ENCODE measurements at places on chromosomes 7 and 10.

DNA sequence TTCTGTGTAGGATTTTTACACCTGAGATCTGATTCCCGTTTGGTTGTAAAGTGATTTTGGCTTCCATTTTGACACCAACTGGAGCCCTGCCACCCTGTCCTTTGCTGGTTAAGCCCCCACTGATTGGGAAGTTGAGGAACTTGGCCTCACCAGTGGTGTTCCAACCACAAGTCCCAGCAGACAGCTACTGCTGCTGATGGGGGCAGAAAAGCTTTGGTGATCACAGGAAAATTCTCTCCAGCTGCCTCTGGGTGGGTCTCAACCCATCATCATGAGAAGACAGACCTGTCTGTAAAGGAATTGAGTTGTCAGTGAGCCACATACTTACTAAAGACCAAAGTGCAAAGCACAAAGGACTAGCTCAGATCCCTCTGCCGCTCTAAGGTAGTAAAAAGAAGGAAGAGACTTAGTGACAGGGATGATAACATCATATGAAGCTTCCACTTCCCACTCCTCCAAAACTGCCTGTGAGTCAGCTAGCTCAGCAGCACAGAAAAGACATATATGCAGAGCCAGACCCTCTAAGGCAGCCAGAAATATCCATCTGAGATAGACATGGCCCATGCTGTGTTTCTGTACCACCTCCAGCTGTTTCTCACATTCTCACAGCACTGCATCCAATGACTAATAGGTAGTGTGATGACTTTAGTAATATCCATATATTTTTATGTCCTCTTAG lies 22.4 kb upstream of the LRRC17 start:
- no peak for DNase-seq

DNA sequence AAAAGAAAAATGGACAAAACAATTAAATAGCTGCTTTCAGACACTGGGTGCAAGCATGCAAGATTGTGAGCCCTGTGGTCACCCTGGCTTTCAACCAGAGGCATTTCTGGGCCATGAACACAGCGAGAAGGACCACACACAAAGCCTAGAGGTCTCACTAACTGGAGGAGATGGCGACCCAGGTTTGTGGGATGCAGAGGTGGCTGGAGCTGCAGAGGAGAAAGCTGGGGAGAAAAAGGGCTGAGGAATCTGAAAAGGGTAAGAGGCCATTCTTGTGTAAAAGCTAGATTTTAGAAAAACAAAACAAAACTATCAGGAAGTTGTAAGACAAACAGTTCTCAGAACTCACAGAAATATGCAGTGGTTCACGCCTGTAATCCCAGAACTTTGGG lies 30.1 kb upstream of the PTPRN2 start:
- no peak for DNase-seq

DNA sequence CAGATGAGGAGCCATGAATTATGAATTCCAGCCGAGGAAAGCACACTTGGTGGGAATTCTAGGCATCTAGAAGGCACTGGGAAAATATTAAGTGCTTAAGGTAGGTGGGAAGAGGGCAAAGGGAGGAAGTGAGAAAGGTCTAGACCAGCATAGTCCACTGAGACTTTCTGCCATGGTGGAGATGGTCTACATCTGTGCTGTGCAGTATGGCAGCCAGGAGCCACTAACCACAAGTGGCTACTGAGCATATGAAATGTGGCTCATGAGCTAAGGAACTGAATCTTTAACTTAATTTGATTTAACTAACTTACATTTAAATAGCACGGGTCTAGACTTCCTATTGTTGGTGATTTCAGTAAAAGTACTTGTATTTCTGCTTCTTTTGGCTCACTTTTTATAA lies 82.5 kb upstream of the SEM1 start:
- DNase-seq = no peak

DNA sequence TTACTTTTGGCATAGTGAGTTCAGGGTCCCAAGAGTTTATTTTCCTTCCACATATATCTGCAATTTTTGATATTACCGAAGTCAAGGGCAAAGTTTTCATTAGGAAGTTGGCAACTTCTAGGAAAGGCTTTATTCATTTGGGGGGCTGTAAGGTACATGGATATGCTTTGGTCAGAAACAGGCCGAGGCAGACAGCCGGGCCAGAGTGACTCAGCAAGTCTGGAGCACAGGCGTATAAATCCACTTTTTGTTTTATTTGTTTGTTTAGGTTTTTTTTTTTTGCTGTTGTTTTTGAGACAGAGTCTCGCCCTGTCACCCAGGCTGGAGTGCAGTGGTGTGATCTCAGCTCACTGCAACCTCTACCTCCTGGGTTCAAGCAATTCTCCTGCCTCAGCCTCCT lies 3.7 kb downstream of the ZNF680 start:
- DNase-seq = no peak

DNA sequence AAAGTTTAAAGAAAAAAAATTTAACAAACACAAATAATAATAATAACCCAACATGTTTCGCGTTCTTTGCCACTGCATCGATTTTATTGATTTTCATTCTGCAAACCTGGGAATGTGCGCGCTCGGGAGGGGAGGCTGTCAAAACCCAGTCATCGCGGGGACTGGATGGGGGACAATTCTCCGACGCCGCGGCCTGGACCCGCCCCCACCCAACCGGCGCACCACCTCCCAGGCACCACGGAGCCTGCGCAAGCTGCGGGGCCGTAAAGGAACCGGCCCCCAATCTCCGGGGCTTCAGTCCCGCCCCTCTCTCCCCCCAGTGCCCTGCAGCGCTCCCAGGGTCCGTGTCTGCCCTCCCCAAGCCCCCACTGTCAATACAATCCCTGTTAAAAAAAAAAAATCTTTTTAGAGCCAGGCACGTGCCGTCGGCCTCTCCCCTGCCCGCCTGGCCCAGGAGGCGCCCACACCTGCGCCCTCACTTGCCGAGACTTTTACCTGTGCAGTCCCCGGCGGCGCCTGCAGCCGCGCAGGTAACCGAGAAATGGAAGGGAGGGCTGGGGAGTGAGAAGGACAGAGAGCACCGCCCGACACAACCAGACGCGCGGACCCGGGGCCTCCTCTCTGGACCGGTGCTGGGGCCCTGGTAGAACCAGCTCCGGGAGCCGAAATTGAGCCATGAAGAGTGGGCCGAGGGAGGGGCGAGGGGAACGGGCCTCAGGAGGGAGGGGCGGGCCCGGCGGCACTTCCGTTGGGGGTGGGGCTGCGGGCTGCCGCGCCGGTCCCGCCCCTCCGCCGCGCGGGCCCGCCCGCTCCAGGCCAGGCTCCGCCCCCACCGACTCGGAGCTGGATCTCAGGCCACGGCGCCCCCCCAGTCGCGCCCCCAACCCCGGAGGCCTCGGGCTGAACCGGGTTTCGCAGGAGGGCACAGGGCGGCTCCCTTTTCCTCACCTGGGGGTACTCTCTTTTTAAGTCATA lies 7.6 kb upstream of the ZNF503 start:
- DNase-seq = no peak

DNA sequence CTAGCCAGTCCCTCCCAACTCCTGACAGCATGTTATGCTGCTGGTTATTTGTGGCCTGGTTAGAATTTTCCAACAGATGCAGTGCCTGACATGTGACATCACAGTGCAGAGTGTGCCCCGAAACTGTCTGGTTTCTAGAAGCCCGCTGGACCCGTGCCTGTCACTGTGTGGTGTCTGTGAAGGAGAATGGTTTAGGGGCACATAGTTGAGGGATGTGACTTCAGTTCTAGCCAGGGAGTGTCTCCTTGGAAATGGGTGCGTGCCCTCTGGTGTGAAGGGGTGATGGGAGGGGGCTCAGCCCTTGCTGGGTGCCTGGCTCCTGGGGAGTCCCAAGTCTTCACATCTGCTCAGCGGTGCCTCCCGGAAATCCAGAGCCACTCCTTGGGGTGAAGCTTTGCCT lies 303.6 kb downstream of the GLRX3 start:
- no peak for DNase-seq

DNA sequence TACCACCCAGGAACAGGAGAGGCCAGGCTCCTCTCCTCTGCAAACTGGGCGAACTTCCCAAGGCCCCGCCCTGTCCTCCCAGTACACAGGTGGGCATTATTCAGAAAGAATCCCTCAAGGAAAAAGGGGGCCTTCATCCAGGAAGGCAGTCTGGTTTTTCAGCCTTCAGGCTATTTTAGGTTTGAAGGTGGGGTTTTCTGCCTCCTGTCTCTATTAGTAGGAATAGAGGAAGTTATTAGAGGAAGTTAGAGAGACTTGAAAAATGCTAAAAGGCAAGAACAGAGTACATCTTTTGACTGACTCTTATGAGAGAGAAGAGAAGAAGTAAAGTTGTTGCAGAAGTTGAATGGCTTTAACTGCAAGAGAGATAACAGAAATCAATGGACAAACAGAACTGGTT lies 250.9 kb upstream of the SORCS1 start:
- no peak for DNase-seq

DNA sequence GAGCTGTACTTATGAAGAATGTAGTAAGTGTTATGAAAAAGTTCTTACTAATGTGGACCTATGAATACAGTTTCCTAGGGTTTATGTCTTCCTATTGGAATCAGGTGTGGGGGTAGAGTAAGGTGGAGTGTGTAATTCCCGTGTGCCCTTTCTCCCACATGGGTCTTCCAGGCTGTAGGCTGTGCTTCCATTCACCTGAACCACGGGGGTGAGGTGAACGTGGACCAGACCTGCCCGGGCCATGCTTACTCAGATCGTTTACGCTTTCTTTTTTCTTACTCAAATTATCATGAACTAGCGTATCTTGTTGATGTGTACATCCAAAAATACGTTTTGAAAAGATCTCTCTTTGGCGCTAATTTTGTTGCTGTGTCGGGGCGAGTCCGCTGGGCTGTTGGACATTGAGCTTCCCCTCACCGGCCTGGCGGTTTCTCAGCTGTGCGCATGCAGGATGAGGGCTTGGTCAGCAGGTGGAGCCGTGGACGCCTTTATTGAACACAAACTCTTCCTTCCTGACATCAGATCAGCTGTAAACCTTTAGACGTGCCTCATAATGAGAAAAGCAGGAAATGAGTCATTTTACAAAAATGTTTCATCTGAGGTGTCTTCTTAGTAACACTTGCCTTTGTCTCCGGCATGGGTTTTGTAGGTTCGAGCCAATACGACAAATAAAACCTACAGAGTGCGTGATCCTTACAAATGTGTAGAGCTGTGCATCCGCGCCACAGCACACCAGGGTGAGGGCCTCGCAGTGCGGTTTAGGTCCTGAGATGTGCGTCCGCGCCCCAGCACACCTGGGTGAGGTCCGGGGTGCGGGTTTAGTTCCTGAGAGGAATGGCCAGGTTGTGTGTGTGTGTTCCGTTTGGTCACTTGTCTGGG lies 53.8 kb downstream of the WDR37 start:
- no peak for DNase-seq

DNA sequence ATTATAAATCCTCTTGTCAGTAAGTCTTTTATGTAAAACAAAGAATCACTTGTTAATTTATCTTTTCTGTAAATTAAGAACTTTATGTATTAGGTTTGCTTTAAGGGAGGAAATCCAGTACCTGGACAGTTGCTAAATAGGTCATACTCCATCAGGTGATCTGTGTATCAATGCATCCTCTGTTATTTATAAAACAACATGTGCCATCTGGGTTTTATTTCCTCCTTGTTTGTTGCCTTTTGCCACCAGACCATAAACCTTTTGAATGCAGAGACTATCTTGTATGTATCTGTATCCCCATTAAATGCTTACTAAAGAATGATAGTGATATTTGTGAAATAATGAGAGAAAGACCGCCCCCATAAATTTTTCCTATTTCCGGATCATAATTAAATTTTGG lies 70.0 kb downstream of the SLC35B4 start:
- no peak for DNase-seq

DNA sequence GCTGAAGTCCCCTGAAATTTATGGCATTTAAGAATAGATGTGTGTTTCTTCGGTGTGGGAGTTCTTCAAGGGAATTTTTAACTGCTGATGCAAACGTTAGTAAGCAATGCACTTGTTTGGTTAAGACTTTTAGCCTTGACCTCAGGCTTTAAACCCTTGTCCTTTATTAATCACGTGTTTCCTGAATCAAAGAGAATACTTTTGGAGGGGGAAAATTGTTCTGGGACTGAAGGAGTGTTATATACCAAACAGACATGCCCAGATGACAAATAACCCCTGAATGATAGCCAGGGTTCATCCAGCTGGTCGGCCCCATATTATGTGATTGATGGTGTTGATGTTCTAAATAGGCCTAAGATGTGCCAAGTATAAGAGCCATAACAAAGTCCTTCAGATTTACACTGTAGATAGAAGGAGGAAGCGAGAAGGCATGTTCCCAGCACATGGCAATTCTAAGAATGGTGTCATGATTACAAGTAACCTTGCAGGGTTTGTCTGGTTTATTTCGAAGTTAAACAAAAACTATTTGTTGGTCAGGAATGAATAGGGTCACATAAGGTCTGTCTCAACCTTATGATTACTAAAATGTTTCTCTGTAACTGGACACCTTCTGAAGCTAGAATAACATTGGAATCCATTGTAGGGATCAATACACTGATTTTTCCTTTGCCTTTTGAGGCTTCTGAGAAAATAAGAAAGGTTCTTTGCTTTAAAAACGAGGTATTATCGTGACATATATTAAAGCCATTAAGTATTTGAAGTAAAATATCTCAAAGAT lies 124.2 kb upstream of the SEM1 start:
- DNase-seq = no peak

DNA sequence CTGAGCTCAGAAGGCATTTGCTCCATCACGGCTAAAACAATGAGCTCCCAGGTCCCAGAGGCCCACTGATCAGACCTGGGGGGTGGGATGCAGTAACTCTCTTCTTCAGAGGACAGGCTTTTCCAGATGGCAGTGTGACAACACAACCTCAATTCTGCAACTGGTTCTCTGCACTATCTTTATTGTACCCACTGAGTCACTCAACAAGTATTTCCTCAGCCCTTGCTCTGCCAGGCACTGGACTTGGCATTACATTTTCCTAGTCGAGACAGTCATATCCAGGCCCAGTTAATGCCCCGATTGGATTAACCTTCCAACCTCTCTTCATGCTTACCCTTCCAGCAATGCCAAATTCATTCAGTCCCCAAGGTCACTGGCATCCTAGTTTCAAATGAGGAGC lies 72.6 kb downstream of the JAZF1 start:
- no peak for DNase-seq

GRCh38 chr7:158228986-158229385 lies 358.6 kb downstream of the PTPRN2 start:
- DNase-seq = no peak

DNA sequence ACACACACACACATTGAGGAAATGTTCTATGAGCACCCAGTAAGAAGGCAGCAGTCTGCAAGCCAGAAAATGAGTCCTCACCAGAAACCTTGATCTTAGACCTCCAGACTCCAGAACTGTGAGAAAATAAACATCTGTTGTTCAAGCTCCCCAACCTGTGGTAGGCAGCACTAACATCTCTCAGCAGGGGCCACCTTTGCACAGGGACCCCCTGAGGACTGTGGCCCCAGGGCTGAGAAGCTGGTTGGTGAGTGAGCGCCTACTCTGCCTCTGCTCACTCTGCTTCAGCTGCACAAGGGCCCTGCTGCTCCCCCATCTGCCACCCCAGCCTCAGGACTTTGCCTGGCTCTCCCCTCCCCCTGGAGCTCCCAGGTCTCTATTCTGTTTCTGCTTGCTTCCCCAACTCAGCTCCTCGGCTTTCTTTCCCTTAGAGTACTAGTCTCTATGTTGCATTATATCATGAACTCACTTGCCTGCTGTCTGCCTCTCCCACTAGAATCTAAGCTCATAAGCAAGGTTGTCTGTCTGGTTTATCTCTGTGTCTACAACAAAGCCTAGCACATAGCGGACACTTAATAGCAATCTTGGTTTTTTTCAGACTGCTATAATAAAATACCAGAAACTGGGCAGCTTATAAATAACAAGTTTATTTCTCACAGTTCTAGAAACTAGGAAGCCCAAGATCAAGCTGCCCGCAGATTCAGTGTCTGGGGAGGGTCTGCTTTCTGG lies 40.4 kb upstream of the PRLHR start:
- DNase-seq = no peak
